Omental fat pad (tissue), 4 donors: ENCODE measurements at places on chromosomes 6 and 20. TPM values are rescaled to one million over a fixed set of nuclear protein-coding genes. Genes with fewer than 3 reads are reported as not detected.

The CHMP4B gene
- 67.3 TPM for total RNA-seq

The ACTL10 gene
- total RNA-seq = 1.7 TPM

The FNDC11 gene
- total RNA-seq = 0.19 TPM

The RNF39 gene
- 1.7 TPM for total RNA-seq

The CLPSL2 gene
- total RNA-seq = not detected

The SLC24A3 gene
- total RNA-seq = 6.3 TPM

The FKBP5 gene
- 321 TPM for total RNA-seq

The DNMT3B gene
- total RNA-seq = 0.37 TPM

The KCNB1 gene
- total RNA-seq = 15.0 TPM

The TSHZ2 gene
- 35.6 TPM for total RNA-seq

The MEP1A gene
- total RNA-seq = not detected

The METTL24 gene
- 3.0 TPM for total RNA-seq

The ADGRB3 gene
- 1.7 TPM for total RNA-seq

The RARS2 gene
- total RNA-seq = 21.8 TPM

The SLC22A7 gene
- total RNA-seq = not detected

DNA sequence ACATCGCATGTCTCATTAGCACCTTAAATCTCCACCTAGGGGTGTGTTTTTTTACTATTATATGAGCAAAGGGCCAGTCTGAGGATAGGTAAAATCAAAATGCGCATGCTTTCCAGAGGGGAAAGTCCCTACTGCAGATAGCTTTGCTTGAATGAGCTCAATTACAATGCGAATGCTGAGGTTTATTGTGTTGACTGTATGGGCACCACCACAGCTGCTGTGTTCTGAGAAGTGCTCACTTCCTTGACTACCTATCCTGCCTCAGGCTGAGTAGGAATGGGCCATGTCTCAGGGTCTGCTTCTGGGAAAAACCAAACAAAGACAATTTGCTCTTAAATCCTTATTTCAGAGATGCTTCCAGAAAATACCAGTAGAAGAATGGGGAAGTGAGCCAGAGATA, 36.6 kb downstream of the MOCS1 start:
- DNase-seq = no peak

DNA sequence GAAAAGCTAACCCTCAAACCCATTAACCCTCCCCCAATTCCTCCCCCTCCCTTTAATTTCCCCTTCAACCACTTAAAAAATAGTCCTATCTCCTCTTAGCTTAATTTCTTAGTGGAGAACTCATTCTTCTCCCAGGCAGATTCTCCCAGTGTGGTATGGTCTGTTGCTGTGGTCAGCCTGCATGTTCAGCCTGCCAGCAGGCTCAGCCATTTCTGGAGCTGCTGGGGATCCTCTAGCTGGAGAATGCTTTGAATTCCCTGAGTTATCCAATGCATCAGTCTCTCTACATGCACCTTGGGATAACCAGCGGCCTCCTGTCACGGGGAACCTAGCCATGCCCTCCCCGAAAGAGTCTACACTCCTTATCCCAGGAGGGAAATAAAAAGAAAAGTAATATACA, 375.4 kb upstream of the RSPO3 start:
- DNase-seq = no peak

- DNase-seq = no peak
These were observed 5.8 kb upstream of the GATA5 start for GRCh38 chr20:62481425-62482145.

- DNase-seq = no peak
These were observed 20.8 kb downstream of the RALGAPA2 start for GRCh38 chr20:20691477-20692235.

- no peak for DNase-seq
These were observed 128.3 kb downstream of the OLIG3 start for GRCh38 chr6:137365707-137366437.

GRCh38 chr20:4135385-4136077, 120.2 kb upstream of the RNF24 start:
- DNase-seq = peak; percentile 62

DNA sequence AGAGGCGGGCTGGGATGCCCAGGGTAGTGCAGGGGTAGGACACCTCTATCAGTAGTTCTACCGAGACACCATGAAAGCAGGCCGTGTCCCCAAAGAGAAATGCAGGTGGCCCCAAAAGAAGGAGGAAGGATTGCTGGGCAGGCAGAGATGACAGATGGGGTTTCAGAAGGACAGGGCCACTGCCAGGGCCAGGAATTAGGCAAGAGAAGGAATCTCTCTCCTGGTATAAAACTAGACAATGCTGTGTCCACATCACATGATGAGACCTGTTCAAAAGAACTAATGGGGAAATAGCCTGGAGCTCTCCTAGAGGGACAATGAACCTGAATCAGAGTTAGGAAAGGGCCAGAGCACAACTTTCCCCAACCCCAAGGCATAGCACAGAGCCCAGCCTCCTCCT, 21.6 kb upstream of the VSX1 start:
- DNase-seq = no peak

GRCh38 chr20:63734946-63735858, 1.3 kb upstream of the LIME1 start:
- no peak for DNase-seq

- DNase-seq = no peak
These were observed at the start of gene CD109 for GRCh38 chr6:73695619-73696421. CD109 (plus strand) TSS chr6:73696203; CDS start chr6:73696216, 13 bp downstream.

DNA sequence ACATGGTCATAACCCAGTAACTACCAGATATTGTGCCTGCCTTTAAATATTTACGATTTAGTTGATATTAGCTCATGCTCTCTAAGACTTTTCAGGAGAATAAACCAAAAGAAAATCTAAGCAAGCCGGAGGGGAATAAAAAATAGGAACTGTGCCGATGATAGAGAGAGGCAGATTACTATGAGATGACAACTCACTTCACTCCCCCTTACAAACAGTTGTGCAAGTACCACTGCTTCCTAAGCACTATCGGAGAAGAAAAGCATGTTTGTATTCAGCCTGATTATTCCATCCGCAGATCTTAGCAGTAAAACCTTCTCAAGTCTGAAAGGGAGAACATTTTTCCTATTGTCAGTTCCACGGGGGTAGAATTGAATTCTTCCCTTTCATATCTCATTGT, 294.4 kb downstream of the KCNQ5 start:
- DNase-seq = no peak

DNA sequence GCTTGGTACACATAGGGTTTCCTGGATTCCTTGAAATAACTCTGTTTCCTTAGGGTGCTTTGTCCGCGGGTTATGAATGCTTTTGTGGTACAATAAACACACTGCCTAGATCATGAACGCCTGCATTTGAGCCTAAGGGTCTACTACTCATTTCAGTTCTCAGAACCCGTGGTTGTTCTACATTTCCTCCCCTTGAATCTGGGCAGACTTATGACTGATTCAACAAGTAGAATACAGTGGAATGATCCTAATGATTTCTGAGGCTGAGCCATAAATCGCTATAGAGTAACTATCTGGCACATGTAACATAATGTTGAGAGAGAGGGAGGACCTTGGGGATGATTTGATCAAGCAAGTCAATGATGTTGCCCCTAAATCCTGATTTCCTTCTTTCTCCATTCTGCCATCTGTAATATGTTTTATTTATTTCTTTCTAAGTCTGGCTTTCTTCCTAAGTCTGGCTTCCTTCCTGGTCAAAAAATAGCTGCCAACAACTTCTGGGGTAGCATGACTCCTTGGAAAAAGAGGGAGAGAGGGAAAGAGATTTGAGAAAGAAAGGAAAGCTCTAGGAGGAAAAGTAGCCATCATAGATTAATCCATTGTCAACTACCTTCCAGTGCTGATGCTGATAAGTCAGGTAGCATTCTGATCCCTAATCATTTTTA, 23.0 kb downstream of the ABRACL start:
- DNase-seq = no peak

GRCh38 chr6:36139991-36140710, 9.8 kb downstream of the MAPK13 start:
- no peak for DNase-seq

GRCh38 chr20:57211406-57211805, 55.0 kb downstream of the BMP7 start:
- DNase-seq = no peak

DNA sequence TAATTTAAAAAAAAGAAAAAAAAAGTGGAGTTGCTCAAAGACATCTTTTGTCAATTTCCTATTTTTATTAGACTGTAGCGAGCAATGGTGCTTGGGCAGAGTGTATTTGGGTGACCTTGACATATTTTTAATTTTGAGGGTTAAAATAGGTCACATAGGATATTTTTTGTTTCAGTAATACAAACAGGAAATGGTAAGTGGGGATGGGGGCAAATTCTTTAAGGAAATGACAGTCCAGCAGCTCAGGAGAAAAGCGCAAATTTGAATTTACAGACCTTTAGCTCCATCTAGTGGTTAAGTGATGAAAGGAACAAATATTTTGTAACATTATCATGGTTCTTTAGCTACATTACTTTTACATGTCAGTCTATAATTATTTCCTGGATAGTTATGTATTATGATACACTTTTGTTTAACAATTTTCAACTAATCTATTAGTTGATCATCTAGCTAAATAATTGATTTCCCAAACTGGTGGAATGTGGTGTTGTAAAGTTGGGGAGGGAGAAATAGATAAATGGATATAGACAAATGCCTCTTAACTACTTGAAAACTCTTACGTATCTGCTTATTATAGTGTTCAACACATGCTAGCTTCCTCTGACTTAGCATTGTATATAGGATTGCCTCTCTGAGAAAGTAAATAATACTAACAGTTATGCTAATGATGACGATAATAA, 10.0 kb downstream of the CITED2 start:
- DNase-seq = no peak
